Thoracic aorta (tissue), 2 donors: ENCODE measurements at places on chromosomes 5 and 9.

- no peak for DNase-seq
Observed at GRCh38 chr5:155773680-155774079, 553.3 kb upstream of the SGCD start.

- DNase-seq, result no peak
Observed at GRCh38 chr5:151643388-151643787, 43.3 kb downstream of the SPARC start.

- no peak for DNase-seq
Observed at GRCh38 chr5:102666164-102666946, 88.8 kb upstream of the PAM start.

GRCh38 chr9:137648396-137648795 lies 29.6 kb downstream of the EHMT1 start:
- DNase-seq, result no peak

- DNase-seq, result no peak
Observed at GRCh38 chr9:31847963-31848362, 536.5 kb upstream of the ACO1 start.

DNA sequence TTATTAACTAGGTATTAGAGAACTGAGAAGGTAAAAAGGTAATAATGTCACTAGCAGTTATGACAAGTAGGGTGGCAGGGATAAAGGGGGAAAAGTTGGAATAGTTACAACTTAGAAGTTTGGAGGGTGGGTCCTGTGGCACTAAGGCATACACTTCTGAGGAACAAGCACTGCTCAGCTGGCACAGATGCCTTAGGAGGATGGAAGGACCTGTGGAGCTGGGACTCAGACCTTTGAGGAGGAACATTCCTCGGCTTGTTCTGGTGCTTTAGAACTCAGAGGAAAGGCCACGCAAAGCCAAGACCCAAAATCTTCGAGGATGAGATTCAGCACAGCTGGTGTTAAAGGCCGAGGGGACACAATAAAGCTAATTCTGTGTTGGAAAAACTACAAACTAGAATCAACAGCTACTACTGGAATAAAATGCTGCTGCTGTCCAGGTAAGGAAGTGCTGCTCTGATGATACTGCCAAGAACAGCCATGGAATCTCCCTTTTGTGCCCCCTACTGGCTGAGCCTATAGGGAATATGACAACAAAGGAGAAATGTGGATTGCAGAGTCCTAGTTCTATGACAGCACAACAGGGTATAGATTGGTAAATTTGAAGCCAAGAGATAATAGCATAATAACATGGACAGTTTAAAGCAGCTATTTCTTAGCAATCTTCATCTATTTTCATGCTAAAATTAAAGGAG lies 126.7 kb downstream of the SLC25A46 start:
- DNase-seq, result no peak

- DNase-seq, result no peak
Observed at GRCh38 chr9:125156551-125156950, 13.2 kb upstream of the SCAI start.

DNA sequence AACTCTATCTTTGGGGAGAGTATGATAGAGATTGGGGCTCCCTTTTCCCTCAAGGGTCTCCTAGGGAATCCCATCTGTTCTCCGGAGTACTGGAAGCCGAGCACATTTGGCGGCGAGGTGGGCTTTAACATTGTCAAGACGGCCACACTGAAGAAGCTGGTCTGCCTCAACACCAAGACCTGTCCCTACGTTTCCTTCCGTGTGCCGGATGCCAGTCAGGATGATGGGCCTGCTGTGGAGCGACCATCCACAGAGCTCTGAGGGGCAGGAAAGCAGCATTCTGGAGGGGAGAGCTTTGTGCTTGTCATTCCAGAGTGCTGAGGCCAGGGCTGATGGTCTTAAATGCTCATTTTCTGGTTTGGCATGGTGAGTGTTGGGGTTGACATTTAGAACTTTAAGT lies 21.5 kb downstream of the PTGS1 start:
- DNase-seq, result no peak

DNA sequence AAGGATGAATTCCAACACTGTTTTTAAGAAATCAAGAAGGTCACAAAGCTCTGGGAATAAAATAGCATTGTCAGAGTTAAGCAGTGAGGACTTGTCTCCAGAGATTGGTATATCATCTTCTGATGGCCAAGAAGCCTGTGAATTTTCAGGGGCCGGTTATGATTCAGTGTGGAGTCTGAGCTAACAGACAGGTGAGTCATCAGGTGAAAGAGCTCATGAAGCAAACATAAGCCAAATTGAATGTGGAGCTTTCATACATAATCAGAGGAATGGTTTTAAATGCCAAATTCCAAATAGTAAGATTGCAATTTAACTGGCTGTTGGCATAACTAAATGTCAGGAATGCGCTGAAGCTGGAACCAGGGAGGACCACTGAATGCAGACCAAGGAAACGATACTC lies 494.2 kb downstream of the MTRR start:
- DNase-seq, result no peak

DNA sequence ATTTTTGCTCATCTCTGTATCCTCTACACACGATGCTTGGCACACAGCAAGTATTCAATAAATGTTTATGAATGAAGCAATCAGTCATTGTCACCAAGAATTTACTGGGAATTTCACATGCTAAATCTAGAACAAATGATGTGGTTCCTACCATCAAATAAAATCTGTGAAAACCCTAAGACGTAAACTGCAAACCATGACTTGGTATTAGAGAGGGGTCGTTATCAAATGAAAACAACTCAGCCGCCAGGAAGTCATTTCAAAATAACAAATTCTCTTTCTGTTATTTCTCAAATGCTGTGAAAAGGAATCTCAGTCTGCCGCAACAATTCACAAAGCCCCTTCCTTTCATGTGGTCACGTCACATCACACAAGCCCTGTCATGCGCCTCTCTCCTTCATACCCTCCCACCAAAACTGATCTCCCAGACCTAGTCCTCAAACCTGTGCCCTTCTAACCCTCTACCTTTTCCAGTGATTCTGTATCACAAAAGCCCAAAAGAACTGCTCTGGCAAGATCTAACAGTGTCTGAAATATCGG lies 173.6 kb downstream of the DEPDC1B start:
- no peak for DNase-seq

DNA sequence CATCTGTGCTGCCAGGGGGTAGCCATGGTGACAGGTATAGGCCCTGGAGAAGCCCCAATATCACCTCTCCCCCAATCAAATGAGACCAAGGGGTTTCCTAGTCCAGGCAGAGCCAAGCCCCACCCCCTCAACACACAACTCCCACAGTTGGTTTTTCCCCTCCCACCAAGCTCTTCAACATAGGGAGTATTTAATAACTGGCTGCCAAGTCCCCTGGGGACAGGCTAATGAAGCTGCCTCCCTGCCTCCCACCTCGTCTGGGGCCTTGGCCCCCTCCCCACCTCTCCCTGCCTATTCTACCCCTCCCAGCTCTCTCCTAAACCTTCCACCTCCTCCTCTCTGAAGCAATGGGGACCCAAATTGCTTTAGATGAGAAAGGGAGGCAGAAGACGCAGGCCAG lies 23.4 kb downstream of the CPLX2 start:
- no peak for DNase-seq

DNA sequence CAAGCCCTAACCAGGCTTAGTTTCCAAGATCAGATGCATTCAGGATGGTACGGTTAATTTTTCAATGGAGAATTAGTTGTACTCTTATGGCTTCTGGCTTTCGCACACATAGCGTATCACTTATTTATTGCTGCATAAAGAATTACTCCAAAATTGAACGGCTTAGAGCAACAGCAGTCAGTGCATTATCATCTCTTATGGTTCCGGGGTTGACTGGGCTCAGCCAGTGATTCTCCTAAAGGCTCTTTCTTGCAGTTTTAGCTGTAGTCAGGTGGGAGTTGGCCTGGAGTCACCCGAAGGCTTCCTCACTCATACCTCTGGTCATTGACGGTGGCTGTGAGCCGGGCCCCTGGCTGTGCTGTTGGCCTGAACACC lies 595 bp upstream of the GRHPR start:
- DNase-seq, result no peak

- DNase-seq, result no peak
Observed at GRCh38 chr5:43643327-43643726, 40.3 kb downstream of the NNT start.

GRCh38 chr9:5720151-5720550 lies 91.2 kb downstream of the RIC1 start:
- no peak for DNase-seq

DNA sequence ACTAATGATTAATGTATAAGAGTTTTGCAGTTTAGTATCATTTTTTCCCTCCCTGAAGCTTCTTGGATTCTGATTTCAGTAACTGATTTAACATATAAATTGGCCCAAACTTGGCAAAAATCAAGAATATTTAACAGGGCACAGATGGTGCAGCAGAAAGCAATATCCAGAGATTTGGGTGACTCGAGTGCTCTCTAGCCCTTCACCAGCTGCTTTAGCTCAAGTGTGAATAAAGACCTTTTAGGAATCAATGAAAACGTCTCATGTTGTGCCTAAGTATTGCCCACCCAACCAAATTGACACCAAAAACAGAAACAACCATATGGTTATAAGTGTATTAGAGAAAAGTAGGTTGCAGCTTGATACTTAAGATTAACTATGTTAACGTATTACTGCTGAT lies 933.4 kb upstream of the PTPRD start:
- no peak for DNase-seq

DNA sequence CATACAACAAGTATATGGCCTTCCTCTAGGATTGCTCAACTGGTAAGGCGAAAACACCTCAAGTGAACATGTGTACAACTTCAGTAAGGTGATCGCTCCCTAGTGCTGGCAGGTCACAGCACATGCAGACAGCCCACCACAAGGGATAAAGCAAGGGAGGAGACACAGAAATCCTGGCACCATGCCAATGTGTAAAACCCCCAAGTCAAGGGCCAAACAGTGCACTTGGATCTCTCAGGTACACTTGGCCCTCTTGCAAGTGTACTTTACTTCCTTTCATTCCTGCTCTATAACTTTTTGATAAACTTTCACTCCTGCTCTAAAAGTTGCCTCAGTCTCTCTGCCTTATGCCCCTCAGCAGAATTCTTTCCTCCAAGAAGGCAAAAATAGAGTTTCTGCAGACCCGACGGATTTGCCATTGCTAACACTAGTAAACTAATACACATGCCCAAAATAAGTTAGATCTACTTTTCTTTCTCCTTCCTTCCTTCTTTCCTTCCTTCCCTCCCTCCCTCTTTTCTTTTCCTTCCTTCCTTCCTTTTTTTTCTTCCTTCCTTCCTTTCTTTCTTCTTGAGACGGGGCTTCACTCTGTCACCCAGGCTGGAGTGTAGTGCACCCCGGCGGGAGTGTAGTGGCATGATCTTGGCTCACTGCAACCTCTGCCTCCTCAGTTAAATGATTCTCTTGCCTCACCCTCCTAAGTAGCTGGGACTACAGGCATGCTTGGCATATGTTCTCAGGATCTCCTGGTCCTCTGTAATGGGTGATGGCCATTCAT lies 6.8 kb upstream of the LNPEP start:
- no peak for DNase-seq

DNA sequence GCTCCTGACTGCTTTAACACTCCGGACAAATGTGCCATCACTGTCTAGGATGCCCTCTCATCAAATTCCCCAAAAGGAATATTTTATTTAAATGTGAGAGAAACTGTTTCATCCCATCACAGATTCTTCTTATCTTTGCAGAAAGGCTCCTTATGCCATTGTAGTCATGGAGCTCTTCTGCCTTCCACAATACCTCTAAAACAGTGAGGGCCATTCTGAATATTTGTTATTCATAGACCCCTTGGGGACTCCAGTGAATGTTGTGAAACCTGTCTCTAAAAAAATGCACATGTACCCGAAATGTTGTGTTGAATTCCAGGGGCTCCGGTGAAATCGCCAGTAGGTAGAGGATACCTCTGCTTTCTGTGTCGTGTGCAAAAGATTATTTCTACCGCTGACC lies 176.9 kb downstream of the RORB start:
- no peak for DNase-seq

DNA sequence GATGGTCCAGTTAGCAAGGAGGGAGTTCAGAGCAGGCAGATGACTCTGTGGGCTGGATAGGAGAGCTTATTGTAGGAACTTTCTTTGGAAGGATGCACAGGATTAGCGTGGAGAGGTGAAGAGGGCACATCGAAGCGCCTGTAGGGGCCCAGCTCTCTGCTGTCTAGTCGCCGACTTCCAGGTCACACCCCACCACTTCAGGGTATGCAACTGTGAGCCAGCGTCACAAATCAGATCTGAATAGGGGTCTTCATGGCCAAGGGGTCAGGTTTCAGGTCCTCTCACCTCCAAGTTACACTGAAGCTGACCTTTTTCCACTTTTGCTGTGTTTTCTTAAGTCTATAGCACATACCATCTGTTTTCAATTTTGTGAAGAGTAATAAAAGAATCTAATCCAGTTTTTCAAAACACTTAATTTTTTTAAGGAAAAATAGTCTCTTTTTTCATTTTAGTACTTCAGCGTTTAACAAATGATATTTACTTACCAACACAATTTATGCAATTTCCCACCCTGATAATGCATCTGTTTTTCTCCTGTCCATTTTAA lies 364.2 kb upstream of the CLINT1 start:
- no peak for DNase-seq

GRCh38 chr9:110156416-110156815 lies 51.5 kb downstream of the C9orf152 start:
- DNase-seq, result no peak

- DNase-seq, result no peak
Observed at GRCh38 chr5:76805821-76806505, 12.9 kb upstream of the F2RL1 start.

GRCh38 chr9:74336161-74336560 lies 161.0 kb upstream of the RORB start:
- no peak for DNase-seq

DNA sequence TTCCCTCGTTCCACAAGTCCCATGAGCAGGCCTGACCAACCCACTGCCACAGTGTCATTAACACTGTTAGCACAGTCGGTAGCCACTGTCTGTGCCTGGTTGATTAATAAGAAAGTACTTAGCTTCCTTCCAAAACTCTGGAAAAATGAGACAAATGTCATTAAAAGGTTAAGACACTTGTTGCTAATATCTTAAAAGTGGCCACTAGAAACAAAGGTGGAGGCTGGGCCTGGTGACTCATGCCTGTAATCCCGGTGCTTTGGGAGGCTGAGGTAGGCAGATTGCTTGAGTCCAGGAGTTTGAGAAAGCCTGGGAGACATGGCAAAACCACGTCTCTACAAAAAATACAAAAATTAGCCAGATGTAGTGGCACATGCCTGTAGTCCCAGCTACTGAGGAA lies 194.0 kb downstream of the PDZD2 start:
- no peak for DNase-seq

DNA sequence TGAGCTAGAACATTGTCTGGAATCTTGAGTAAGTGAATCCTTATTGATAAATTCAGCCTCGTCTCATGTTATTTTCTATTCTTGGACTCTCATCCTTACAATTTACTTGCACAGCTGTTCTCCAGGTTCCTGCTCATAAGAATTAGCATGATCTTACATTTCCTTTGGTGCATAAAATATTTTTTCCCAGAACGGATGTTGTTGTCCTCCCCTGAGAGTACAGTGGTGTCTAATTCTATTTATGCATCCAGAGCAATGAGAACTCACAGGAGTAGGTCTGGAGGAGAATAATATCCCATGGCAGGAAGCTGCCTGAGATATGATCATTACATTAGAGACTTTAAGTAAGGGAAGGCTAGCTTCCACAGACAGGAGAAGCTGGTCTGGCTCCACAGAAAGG lies 178.4 kb upstream of the MAST4 start:
- no peak for DNase-seq
